ENCODE measurements at places on chromosomes 4 and X.

DNA sequence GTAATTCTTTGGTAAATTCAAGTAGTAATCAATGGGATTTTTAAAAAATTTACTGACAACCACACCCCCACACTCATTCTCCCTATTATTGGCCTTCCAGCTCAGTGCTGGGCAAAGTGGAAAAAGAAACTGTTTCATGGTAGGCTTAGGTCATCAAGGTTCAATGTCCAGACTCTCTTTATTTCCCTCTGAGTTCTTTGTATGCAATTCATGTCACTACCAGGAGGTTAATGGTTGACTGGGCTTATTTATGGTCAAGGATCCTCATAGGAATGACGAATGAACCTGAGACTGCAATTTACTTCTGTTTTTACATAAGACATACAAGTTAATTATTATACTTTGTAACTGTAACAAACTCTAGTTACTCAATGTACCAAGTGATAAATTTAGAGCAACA, 403.2 kb downstream of the KLHL13 start:
- DNase-seq = no peak

DNA sequence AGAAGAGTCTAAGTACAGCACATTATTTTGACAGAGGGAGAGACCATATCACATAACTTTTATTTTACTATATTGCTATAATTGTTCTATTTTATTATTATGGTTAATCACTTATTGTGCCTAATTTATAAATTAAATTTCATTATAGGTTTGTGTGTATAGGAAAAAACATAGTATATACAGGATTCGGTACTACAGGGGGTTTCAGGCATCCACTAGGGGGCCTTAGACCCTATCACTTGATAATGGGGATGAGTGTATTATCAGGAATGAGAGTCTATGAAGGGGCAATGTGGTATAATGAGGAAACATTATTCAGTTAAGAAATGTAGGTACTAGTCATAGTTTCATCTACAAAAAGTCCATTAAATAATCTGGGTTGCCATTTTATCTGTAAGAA, 833.1 kb downstream of the C4orf33 start:
- DNase-seq = no peak

- DNase-seq = no peak
Observed at GRCh38 chr4:145868637-145869409, 69.8 kb downstream of the ZNF827 start.

DNA sequence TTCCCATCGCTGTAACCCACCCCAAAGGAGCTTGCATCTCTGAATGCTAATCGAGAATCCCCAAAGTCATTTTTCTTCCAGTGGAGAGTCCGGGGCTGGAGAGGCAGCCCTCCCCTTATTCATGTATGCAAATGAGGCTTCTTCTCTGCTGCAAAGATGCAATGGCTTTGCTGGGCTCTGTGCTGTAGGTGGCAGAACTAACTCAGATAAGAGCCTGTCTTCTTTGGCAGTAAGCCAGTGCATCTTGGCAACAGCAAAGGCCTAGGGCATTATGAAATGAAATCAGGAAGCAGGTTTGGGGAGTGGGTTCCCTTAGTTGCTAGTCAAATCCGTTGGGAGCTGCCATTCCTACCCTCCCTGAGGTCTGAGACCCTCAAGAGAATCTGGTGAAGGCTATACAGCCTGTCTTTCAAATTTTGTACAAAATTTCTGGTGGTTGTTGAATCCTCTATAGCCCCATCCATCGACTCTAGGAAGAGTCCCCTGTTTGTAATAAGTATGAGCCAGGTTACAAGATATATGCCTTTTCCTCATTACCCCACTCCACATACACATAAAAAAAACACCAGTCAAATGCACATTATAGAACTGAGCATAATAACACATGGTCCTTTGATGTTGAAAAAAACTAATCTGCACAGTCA, 290.6 kb upstream of the TAPT1 start:
- no peak for DNase-seq

DNA sequence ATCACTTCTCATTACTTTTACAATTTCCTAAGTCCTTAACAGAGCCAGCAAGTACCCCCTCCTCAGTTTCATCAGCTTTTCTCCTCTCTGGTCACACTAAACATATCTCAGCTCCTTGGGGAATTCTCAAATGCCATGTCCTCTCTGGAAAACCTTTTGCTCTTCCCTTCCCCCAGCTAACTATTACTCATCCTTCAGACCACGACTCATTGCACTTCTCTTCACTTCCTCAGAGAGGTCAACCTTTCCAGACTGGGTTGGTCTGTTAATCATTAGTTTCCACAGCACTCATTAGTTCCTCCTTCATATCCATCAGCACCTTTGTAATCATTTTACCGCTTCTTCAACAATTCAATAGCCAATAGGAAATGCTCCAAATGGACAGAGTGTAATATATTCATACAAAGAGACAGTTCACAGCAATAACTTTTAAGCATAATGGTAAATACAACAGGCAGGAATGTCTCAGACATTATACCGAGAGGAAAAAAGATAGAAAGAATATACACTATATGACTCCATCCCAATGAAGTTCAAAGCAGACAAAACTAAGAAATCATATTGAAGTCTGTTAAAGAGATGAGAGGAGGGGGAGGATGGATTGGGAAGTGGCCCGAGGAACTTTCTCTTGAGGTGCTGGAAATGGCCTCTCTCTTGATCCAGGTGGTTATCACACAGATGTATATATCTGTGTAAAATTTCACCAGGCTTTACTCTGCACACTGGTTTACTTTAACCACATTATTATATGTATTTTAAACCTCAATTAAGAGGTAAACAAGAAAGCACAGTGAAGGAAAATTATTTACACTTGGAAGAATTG, 39.6 kb downstream of the DDX60L start:
- DNase-seq = no peak

- no peak for DNase-seq
Observed at GRCh38 chr4:108979759-108980158, 216.9 kb upstream of the ETNPPL start.
